Stimulated activated CD4-positive, alpha-beta T cell treated with anti-CD3 and anti-CD28 coated beads, Interleukin-1b, Interleukin-23, amount 100 ng/mL, for 4 hours (primary cell): ENCODE measurements at places on chromosomes 6 and 20.

DNA sequence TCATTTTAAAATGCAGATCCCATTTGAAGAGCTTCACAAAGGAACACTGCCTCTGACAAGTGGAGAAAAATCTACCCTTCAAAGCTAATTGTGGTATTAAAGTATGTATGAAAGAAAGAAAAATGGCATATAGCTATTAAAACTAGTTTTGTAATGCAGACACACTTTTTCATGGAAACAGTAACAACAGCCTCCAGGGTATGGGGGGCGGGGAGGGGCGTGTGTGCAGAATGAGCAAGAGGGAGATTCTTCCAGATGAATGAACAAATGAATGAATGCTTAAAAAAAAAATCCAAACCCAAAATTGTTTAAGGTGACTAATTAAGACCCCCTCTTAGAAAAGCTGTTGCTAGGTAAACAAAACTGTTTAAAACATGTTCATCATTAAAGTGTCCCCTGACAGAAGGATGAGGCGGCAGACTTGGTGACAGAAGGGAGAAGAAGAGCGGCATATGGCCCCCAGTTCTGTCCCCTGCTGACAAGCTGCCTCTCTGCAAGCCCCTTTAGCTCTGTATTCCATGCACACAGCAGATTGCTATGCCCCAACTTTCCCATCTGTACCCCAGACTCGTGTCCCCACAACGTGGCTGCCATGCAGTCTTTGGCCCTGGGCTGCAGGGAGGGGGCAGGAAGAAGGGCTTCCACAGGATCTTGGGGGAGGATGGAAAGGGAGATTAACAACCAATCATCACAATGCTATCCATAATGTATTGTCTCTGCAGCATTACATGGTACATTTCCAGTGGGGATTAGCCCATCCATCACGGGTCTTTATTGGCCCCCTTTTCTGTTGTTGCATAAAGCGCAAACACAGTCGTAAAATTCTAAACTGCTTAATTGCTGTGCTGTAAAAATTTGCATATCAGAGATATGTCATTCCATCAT lies 108.4 kb upstream of the OLIG3 start:
- no peak for DNase-seq

GRCh38 chr6:744666-745353 lies 51.9 kb upstream of the EXOC2 start:
- DNase-seq: no peak

GRCh38 chr20:20568604-20569205 lies 143.7 kb downstream of the RALGAPA2 start:
- DNase-seq: no peak

GRCh38 chr20:32534661-32535240 lies 50.4 kb downstream of the NOL4L start:
- DNase-seq: peak; percentile 57

- no peak for DNase-seq
Measured at GRCh38 chr6:163718537-163718936, 304.0 kb downstream of the QKI start.

DNA sequence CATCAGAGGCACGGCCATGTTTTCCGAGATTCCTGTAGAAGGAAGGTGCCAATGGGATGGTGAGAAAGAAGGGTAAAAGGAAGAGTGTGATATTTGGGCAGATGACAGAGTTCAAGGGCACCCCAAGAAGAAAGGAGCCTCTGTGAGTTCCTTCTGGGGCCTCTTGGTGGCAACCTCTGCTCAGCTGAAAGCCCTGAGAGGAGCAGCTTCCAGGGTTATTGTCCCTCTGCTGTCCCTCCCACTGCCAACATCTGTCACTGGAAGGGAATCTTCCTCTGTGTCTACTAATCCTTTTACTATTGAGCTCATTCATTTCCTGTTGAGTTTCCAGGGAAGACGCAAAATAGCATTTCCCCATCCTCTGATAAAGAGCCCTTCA lies 40.0 kb upstream of the KCNK16 start:
- DNase-seq: no peak
